ENCODE measurements at places on chromosomes 11 and 22.

DNA sequence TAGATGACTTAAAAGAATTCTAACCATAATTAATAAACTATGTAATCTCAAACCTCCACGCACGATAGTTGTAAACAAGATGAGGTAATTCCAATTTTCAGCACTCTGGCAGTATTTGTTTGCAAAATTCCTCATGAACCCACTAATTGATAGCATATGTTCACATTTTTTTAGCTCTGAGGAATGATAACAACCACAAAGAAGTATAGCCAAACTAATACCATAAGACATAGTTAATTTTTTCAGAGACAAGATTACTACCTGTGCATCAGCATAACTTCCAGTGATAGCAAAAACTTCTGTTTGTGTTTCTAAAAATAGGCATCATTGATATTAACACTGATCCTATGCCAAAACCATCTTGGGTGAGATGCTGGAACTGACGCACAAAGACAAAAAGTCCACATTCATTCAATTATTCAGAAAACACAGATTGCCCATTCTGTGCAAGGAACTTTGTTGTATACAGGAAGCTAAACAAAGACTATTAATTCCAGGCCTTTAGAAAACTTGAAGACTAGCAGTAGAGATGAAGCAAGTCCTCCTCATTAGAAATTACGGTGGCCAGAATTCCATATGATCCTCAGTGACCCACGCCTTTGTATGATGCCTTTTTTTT is 57.7 kb downstream of the PDGFD start:
- no peak for DNase-seq

DNA sequence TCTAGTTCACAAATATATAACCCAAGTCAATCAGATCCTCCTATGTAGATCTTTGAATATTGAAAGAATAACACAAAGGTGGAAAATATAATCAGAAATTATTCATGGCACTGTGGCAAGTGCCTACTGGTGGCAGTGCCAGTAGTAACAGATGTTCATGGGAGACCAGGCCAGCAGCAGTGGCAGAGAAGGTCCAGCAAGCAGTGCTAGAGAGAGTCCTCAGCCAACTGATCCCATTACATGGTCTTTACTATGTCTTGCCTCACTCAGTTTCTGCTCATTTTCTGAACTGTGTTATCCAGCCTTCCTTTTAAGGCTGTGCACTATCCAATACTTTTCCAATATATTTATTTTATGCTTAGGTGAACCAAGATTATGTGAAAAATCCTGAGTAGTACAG is 124.9 kb downstream of the MRTFA start:
- no peak for DNase-seq

DNA sequence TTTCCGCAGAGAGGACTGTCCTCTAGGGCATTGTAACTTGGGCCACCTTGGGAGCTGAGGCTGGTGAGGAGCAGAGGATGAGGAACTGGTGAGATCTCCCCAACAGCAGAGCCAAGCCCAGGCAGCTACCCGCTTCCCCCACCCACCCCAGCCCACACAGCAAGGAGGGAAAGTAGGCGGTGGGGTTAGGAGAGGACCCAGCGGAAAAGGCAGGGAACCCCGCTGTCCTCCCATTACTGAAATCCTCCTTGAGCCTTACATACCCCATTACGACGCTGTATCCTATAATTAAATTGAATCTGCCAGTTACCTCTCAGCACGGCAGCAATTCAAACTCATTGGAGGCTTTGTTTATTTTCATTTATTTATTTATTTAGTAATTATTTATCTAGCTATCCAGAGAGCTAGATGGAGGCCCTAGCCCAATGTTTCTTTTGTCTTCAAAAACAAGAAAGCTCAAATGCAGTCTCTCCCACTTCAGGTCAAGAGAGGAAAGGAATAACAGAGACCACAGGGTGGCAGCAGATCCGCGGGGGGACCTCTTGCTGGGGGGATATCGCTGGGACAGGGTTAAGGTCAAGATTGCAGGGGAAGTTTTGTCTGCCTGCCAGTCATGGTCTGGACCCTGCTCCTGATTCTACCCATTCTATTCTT is 218.0 kb downstream of the ST3GAL4 start:
- DNase-seq: no peak

DNA sequence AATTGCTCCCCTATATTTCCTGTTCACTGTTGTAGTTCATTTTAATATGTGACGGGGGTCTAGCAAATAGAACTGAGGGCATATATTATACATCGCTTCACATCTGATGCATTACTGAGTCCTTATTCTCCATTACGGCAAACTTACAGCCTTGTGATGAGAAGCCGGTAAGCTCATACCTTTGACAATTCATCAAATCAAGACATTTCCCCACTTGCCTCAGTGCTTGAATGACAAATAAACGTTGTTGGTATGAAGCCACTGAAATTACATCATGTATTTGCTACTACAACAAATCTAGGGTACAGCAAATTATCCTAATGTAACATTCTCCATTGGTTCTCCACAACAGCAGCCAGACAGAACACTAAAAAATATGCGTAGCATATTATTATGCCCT is 1999.8 kb downstream of the LRRC4C start:
- no peak for DNase-seq

All from head of caudate nucleus (tissue), 42 donors.